ENCODE measurements at places on chromosomes 5 and 9. TPM values are rescaled to one million over a fixed set of nuclear protein-coding genes. Genes with fewer than 3 reads are reported as not detected.

The SLC22A4 gene
- 5.0 TPM for total RNA-seq

The STPG3 gene
- not detected for total RNA-seq

The BTNL9 gene
- 1.0 TPM for total RNA-seq

The S1PR3 gene
- 43.2 TPM for total RNA-seq

The FOXD4L6 gene
- 0.06 TPM for total RNA-seq

The KIF24 gene
- 3.7 TPM for total RNA-seq

The MAMDC4 gene
- 3.1 TPM for total RNA-seq

The TLR4 gene
- total RNA-seq: 0.09 TPM

The CARTPT gene
- total RNA-seq: not detected

The SLC1A3 gene
- not detected for total RNA-seq

The ST6GALNAC6 gene
- 24.7 TPM for total RNA-seq

The INSL4 gene
- 16.7 TPM for total RNA-seq

The DNAJB5 gene
- total RNA-seq: 7.7 TPM

The NR2F1-AS1 gene
- 4.3 TPM for total RNA-seq

The CAVIN4 gene
- total RNA-seq: 0.44 TPM

The CNTNAP3B gene
- total RNA-seq: 16.8 TPM
